ENCODE measurements at places on chromosomes 12 and 14. TPM values are rescaled to one million over a fixed set of nuclear protein-coding genes. Genes with fewer than 3 reads are reported as not detected.

TSPAN19 gene
- total RNA-seq = not detected

KITLG gene
- 117 TPM for total RNA-seq

JPH4 gene
- total RNA-seq = not detected

IKZF4 gene
- total RNA-seq = 1.8 TPM

CPNE8 gene
- total RNA-seq = not detected

IL26 gene
- not detected for total RNA-seq

Data from IMR-90 (cell line).